GM12891 (cell line): ENCODE measurements at places on chromosomes 11 and 22.

- no peak for DNase-seq
These were observed 1.2 kb downstream of the TSPO start for GRCh38 chr22:43152357-43153071.

DNA sequence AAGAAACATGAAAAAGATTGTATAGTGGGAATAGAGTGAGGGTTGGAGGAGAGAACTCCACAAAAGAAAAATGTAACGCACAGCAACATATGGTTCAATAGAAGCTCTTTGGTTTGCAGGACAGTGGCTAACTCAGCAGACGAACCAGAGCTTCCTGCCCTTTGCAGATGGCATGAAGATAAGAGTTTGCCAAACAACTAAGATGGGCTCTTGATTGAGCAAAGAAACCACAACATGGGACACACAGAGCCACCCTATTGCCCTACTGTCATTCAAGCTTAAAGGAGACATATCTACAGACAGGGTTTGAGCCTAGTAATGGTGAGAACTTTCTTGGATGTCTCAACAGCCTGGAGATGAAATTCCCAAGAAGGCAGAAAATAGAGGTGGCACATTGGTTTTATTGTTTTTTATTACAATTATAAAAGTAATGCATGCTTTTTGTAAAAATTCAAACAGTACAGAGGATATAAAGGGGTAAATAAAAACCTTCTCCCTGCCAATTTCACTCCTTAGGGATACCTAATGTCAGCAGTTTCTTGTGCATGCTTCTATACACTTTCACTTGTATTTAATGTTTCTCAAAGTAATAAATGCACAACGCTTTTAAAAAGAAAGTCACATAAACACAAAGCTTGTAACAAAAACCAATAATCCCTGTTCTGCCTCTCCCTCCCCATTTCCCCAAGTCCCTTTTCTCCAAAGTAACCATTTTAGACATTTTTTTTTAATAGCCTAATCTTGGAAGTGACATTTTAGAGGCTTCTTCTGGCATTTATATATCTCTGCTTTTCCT, 63.7 kb downstream of the COPB1 start:
- DNase-seq = no peak

DNA sequence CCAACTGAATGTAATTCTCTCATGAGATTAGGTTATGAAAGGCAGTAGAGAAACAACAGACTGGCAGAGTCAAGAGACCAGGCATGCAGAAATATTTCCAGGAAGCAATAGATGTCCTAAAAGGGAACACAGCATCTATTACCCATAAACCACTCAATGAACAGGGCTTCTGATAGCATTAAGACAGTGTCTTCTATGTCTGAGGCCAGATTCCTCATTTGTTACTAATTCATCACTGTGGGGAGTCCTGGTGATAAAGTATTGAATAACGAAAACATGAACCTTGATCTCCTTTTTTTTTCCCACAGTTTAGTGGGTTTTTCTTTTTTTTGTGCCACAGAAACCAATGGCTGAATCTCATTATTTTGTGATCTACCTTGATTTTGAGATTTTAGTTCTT, 339.0 kb downstream of the METTL15 start:
- DNase-seq = no peak

GRCh38 chr11:79471071-79471844, 30.4 kb upstream of the TENM4 start:
- DNase-seq = no peak

DNA sequence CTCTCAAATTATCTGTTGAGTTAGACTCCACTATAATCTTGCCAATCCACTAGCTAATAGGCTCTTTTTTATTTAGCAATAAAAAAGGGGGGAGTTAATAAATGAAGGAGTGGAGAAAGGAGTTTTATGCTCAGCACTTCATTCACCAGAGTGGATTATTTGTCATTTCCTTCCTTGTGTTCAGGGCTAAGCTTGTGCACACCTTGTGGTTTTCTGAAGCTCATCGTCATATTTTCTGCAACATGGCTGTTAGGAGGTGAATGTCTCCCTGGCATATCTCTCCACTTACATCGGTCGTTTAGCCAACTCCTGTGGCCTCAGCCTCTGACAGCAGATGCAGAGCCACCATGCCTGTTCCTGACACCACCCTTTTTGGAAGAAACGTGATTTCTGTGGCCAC, 83.9 kb upstream of the MTNR1B start:
- DNase-seq = no peak

- no peak for DNase-seq
These were observed 7.5 kb downstream of the ASCC2 start for GRCh38 chr22:29830585-29830984.

GRCh38 chr11:70225681-70226177, 22.6 kb downstream of the FADD start:
- DNase-seq = no peak

- DNase-seq = no peak
These were observed 8.3 kb downstream of the CD81 start for GRCh38 chr11:2385156-2386151.

DNA sequence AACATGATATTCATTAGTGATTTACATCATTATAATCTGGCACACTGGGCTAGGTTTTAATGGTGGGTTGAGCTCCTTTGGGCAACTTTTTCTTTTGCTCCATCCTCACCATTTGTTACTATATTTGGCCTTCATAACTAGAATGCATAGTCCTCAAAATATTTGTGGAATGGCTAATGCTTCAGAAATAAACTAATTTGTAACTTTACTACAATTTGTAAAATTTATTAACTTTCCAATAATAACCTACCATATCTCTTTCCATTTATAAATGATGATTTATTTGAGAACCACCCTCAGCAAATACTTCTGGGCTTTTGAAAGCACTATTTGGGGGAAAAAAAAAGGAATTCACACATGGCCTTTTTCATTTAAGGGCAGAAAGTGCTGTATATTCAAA, 79.7 kb downstream of the LARGE2 start:
- no peak for DNase-seq

DNA sequence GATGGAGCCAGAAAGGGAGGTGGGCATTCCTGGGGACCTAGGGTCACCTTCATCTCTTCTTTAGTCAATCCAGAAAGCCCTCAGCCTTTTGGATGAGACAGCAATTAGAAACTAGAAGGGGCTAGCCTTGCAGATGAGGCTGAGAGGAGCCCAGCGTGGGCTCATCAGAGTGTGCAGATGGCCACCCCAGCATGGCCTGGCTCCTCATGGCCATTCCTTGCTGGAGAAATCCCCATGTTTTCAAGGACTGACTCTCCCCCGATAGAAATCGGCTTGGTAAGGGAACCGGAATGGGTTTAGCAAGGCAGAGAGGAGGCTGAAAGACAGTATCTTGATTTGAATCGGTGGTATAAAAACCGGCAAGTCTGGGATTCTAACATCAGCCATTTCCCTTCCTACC, 274.6 kb downstream of the BUD13 start:
- DNase-seq = no peak

DNA sequence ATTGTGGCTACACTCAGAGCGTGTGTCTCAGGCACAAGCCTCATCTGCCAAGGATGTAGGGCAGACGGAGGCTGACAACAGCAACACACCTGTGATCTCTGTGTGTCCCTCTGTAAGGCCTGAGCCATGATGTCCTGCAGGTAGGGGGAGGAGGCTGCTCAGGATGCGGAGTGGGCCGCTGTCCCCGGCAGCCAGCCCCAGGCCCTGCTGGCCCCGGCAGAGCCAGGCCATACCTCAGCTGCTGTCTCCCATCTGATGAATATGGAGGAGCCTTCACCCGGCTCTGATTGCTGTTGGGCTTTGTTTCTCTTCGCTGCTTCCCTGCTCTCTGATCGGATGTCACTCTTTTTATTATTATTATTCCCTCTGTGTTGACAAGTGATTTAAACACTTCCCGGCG, 83.6 kb upstream of the NCAM1 start:
- no peak for DNase-seq

- DNase-seq = no peak
These were observed 873.8 kb downstream of the BRD1 start for GRCh38 chr22:48953830-48954229.

- DNase-seq = no peak
These were observed 8.0 kb upstream of the CTSD start for GRCh38 chr11:1771700-1772099.

DNA sequence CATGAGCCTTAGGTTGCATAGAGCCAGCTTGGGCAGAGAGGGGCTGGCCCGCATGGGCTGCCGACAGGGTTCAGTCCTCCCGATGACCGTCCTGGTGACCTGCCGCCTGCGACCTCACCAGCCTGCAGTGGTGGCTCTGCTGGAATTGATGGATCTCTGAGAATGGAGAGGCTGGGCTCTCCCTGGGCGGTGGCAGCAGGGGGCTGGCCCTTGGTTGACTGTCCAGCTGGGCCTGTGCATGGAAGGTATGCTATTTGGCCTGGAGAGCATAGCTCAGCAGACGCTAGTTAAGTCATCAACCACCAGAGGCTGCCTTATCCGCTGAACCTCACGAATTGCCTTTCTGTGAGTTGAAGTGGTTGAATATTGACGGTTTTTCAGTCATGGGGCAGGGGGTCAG, 19.7 kb downstream of the GRAMD4 start:
- DNase-seq = no peak

GRCh38 chr22:48704335-48704734, 1123.3 kb downstream of the BRD1 start:
- no peak for DNase-seq

- DNase-seq = no peak
These were observed 64.7 kb downstream of the MAML2 start for GRCh38 chr11:96278039-96278897.

DNA sequence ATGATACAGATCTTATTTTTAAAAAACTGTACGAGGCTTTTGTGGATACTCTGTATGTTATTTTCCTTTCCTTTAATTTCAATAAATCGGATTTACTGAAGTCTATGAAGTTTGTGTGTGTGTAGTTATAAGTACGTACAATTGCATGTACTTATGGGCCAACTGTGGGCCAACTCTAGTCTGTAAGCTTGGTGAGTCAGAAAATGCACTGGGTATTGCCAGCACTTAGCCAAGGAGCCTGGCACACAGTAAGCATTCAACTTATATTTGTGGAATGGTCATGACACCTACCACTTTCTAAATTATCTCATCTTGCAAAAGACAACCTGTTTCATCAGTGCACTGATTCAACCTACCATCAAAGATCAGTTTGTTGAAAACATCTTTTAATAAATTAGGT, 32.6 kb downstream of the THAP12 start:
- no peak for DNase-seq

DNA sequence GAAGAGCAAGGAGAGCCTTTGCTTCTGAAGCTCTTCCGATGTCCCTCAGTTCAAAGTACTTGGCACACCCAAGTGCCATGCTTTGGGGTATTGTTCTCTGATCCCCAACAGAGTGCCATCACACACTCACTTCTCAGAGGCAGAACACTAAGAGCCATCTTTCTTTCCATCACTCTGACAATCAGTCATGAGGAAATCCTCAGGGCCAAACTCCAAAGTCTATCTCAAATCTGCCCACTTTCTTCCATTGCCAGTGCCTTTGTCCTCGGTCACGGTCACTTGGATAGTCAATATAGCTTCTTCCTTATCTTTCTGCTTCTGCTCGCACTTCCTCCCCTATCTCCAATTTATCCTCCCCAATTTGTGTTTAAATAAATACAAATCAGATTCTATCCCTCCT, 90.9 kb downstream of the ENTHD1 start:
- no peak for DNase-seq

DNA sequence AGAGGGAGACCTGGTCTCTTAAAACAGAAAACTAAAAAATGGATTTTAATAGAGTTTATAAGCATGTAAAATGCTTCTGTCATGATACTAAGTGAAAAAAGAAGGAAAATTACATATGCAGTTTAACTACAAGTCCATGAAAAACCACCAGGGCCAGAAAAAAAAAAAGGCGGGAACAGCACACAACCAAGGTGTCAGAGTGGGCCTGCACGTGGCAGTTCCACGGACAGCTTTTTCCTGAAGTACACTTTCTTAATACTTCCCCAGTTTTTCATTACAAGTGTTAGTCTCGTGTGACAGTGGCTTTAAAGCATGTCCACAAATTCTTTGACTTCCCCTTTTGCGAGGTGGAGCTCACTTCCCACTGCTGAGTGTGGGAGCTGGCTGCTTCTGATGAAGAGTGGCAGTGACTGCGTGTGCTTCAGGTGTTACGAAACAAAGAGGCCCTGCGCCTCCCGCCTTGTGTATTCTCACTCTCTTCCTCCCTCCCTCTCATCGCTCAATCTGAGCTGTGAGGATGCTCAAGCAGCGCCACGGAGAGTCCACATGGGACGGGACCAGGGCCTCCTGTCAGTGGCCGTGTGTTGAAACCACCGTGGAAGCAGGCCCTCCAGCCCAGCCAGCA, 16.4 kb downstream of the PPM1F start:
- DNase-seq = no peak

GRCh38 chr11:112057170-112057569, 16.6 kb downstream of the PIH1D2 start:
- DNase-seq = no peak
